ENCODE measurements at places on chromosomes 16 and 17.

GRCh38 chr17:2283302-2283701 is 20.3 kb downstream of the SMG6 start:
- DNase-seq: no peak

DNA sequence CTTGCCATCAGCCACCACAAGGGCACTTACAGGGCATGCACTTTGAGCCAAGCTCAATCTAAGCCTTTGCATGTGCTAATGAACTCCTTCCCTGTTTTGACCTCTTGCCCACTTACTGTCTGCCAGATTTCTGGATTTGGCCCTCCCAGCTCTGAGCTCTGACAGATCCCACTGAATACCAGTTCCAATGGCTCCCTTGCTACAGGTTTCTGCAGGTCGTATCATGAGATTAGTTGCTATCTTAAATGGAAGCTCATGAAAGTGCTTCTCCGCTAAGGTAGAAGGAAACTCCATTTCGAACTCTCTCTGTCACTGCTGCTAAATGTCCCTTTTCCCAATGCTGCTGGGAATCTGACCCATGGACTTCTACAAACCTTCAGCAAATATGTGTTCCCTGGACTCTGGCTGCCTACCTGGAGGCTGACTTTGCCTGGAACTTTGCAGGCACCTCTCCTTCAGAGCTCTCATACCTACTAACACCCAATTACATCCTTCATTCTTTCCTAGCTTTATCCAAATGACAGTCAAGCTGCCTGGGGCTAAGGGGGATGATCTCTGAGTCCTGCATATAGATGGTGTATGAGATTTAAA is 23.5 kb upstream of the TOB1 start:
- DNase-seq: no peak

GRCh38 chr16:81035975-81036750 is 521 bp downstream of the ATMIN start:
- DNase-seq: peak; percentile 64

- DNase-seq: no peak
These were observed 109.4 kb downstream of the BANP start for GRCh38 chr16:88060524-88061219.

DNA sequence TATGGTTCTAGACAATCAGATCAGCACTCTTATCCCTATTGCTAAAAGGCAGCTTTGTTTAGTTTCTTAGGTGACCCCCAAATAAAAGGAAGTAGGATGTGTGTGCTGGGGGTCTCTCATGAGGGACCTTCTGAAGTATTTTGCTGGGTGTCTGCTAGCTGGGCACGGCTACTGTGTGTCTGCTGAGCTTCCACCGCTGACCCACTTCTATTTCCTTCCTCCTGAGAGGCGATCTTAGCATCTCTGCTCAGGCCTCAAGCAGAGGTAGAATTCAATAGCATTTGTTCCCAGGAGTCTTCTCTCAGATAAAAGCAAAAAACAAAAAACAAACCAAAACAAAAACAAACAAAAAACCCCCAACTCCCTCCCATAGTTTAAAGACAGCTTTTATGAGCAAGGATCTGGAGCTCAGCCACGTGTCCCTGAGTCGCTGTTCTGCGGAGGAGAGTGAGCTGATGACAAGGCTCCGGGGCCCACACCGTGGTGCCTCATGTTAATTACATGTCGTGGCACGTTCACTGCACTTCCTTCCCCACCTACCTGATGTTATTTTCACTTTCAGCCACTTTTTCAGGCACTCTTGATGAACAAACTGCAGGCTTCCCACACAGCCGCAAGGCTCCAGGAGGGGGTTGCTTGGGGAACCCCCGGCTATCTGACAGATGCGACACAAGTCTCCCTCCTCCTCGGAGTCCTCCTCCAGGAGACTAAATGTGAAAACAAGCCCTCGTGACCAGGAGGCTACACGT is 83.5 kb downstream of the MARCHF10 start:
- no peak for DNase-seq

GRCh38 chr17:41974658-41975057 is 8.1 kb downstream of the CNP start:
- no peak for DNase-seq

DNA sequence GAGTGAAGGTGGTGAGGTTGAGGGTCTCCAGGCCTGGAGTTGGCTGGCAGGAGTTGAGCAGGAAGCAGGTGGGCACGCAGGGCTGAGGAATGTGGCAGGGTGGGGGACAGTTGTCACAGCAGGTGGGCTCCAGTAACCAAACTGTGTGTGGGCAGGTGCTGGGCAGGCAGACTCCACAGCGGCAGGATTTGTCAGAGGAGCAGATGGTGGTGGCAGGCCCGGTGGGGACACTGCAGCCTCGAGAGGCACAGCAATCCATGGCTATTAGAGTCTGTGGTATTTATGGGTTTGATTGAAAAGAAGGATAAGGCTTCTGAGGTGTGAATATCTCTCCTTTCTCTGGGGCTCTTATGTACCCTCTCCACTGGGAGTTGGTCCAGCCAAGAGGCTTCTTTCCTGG is at the start of gene KRTAP3-3:
KRTAP3-3 (minus strand) TSS at position 326 of the 400 bp plus-strand sequence; CDS start at position 259, 67 bp downstream.
- DNase-seq: no peak

- no peak for DNase-seq
These were observed 2.4 kb downstream of the JPH3 start for GRCh38 chr16:87604634-87605111.

All from adipocyte (in vitro differentiated cells).